ENCODE measurements at places on chromosomes 5 and 9.

- no peak for DNase-seq
Measured at GRCh38 chr9:136399176-136400037, 563 bp downstream of the SNAPC4 start.

DNA sequence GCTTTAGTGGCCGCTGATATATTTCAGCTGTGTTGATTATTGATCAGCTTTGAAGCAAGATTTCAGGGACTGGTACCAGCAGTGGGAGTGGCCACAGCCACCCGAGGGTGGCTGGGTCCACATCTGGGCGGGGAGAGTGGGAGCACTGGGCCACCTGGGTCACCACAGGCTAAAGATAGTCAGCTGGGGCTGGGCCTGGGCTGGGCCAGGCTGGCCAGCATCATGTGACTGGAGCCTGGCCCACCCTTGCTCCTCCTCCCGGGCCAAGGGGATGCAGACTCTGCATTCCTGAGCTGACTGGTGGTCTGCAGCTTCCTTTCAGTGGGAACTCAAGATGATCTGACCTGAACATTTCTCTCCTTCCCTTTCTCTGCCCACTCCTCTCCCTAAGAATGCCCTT is 27.1 kb downstream of the LARP1 start:
- DNase-seq = no peak

DNA sequence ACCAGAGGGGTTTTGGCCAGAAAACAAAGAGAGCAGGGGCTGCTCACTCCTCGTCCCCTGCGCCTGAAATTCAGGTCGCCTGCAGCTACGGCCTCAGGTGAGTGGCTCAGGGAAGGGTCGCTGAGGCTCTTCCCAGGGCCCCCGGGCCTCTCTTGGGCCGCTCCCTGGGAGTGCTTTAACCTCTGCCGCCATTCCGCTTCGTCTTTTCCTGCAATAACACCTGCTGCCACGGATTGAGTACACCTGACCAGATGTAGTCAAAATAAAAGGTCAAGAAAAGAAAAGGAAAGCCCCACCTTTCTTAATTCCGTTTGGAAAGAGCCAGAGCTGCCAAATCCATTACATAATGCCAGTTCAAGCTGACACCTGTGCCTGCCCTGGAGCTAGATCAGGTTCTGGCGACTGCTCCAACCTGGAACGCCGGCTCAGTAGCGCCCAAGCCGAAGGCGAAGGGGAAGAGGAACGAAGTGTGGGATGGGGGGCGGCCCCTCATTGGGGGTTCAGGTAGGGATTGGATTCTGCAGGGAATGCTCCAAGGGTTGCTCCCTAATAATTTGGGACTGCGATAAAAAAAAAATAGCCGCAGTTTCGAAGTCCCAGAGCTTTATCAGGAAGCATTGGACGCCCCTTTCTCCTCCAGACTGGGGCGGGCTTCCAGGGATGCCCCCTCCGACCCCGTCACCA is 193.9 kb downstream of the MEF2C start:
- DNase-seq = no peak

DNA sequence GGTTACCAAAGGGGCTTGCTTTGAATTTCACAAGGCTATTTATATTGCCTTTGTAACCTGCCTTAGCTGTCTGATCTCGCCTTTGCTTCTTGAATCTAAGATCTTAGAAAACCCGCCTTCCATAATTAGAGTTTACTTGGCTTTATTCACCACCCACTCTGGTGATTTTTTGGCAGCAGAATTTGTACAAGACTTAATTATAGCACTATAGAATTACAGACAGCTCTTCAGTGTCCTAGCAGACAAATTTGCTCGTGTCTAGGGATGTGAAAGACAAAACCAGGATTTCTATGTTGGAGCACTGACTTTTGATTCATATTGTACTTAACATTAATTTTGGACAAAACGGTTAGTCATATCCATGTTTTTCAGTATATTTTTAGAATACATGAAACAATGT is 306.6 kb downstream of the ADGRV1 start:
- no peak for DNase-seq

- no peak for DNase-seq
Measured at GRCh38 chr5:68720884-68721610, 372.8 kb upstream of the SLC30A5 start.

DNA sequence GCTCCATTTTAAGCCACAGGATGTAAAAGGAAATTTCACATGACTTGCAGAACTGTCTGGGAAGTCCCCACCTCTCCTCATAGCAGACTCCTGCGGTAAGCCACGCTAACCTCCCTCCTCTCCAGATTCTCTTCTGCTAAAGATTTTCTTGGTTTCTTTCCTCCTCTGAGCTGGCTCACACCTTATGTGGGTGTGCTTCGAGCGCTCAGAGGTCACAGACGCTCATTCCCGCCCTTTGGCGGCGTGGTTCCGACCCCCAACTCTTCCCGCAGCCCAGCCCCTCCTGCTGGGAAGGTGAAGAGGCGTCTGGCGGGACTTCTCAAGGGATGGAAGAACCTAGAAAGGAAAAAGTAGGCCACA is 32.9 kb upstream of the CDK20 start:
- DNase-seq = no peak

DNA sequence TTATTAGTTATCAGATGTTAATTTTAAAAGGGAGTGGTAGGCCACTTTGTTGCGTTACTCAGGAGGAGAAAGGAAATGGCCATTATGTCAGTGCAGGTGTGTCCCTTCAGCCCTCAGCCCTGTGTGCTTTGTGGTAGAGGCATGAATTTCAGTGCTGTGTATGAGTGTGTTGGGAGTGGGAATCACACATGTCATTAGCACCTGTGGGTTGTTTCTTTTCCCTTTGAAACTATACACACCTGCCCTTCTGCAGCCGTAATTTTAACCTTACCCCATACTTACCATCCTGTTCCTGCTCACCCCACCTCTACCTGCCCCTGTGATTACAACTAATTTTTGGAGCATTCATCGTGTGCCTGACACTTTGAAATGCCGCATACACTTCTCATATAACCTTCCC is 156.4 kb downstream of the ARHGAP26 start:
- DNase-seq = no peak

DNA sequence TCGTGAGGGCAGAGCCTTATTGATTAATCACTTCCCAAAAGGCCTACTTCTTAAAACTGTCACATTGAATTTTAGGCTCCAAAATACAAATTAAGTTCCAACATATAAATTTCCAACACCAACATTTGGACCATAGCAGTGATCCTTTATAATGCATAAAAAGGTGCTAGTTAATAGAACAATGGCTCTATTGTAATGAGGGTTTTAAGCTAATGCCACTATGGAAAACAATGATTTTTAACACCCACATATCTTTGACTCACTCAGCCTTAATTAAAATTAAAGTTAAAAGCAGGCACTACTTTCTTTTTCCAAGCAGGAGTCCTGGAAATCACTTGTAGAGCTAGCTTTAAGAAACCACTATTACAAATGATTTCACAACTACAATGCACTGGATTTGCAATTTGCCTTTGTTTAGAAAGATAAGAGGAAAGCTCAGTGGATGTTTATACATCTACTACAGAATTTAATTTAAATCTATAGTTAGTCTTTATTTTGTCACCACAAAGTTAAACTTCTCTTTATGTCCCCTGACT is 41.8 kb downstream of the DPYSL3 start:
- no peak for DNase-seq

GRCh38 chr9:14650596-14650995 is 42.6 kb downstream of the ZDHHC21 start:
- DNase-seq = no peak

- no peak for DNase-seq
Measured at GRCh38 chr9:134854541-134854981, 26.0 kb upstream of the FCN2 start.

- no peak for DNase-seq
Measured at GRCh38 chr9:128621730-128622455, 34.8 kb downstream of the DYNC2I2 start.

DNA sequence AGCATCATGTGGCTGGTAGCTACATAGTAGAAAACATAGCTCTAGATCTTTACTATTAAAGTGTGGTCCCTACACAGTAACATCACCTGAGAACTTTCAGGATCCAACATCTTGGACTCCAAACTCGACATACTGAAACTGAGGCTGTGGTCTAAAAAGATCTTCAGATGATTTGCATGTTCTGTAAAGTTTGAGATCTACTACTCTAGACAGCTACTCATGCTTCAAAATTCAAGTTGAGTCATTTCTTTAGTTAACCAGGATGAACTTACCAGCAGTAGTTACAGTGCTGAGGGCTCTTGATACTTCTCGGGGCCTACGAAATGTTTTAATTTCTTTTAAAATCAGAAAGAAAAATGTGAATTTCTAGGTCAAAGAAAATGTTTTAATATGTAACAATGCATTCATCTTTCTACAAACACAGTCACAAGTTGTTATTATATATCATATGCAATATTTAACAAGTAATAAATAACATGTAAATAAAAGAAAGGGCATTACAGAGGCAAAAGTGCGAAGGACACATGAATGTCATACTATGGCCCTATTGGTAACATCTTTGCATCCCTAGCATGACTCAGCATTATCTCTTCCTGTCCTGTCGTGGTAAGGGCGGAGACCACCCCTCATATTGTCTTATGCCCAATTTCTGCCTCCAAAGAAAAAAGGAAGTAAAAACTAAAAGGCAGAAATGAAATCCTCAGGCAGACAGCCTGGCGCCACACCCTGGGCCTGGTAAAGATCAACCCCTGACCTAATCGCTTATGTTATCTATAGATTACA is 563.9 kb upstream of the TLE4 start:
- DNase-seq = no peak

- DNase-seq = no peak
Measured at GRCh38 chr5:36152324-36153297, 700 bp downstream of the SKP2 start.

- no peak for DNase-seq
Measured at GRCh38 chr5:180646289-180646962, 3.0 kb downstream of the FLT4 start.

- no peak for DNase-seq
Measured at GRCh38 chr5:154214371-154215106, 24.0 kb downstream of the GALNT10 start.

- no peak for DNase-seq
Measured at GRCh38 chr5:15837551-15838289, 337.7 kb downstream of the FBXL7 start.

DNA sequence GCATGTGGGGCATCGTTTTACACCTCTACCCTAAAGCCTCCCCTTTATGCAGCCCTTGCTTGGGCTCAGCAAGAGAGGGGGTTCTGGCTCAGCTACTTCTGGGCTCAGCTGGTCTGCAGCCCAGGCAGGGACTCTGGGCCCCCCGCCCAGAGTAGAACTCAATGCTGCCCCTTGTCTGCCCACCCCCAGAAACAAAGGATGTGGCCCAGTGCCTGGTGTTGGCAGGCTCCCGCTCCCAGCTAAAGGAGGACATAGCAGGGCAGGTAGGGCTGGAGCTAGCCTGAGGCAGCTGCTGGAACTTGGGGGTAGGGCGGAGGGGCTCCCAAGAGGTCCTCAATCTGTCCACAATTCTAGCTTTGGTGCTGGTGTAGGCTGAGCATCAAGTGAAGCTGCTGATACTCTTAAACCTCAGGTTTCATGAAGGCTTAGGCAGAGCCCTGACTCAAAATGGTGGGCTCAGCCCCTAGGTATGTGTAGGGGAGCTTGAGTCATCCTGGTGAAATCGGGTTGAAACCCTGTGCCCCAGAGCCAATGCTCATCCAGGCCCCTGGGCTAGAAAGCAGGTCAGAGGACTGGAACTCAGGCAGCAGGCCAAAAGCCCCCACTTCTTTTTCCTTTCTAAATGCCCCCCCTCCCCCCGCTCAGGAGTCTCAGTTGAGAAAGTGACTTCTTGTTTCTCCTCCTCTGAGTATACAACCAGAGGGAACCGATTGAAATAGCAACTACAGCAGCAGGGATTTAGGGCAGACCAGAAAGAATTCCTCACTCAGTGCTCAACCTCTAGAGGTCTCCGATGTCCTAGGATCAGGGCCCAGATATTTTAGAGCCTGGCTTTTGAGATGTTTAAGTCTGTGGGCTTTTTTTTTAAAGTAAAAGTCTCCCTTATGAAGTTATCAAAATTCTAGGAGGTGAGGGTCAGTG is 11.4 kb downstream of the PSD2 start:
- DNase-seq = no peak

- DNase-seq = no peak
Measured at GRCh38 chr9:136222906-136223285, 18.0 kb upstream of the LHX3 start.

- DNase-seq = no peak
Measured at GRCh38 chr5:8340739-8341344, 471.9 kb downstream of the MTRR start.

DNA sequence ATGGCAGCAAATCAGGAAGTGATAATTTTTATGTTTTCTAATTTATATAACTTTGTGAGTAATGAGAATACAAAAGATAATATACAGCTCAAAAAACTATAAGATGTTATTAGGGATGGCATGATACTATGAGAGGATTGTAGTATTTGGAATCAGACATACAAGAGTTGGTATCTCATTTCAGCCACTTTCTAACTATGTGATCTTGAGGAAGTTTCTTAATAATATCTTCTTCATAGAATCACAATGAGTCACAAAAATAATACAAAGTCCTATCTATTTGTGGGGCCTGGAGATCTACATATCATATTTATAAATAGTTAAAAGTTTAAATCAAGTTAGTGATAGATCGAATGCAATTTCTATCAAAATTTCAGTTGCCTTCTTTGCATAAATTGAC is 23.7 kb upstream of the TMED7 start:
- DNase-seq = no peak

DNA sequence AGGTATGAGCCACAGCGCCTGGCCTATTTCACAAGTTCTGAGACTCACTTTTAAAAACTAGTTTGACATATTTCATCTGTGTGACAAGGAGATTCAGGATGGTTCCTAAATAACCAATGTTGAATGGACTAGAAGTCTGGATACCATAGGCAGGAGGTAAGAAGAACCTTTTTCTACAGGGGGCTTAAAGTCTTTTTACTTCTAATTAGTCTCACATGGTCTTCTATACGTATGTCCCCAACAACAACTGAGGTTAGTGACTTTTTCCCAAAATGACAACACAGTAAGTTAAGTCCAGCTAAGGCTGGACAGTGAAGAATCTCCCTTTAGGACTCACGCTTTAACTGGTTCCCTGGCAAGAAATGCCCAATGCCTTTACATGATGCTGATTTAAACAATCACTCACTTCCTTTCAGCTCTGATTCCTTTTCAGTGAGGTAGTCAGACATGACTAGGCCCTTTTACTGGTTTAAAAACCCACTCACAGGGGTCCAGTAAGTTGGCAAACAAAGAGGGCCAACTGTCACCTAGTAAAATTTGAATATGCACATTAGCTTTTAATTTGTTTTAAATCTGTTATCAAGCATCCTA is 12.1 kb upstream of the HAUS6 start:
- no peak for DNase-seq
